ENCODE measurements at places on chromosomes 6 and 20.

DNA sequence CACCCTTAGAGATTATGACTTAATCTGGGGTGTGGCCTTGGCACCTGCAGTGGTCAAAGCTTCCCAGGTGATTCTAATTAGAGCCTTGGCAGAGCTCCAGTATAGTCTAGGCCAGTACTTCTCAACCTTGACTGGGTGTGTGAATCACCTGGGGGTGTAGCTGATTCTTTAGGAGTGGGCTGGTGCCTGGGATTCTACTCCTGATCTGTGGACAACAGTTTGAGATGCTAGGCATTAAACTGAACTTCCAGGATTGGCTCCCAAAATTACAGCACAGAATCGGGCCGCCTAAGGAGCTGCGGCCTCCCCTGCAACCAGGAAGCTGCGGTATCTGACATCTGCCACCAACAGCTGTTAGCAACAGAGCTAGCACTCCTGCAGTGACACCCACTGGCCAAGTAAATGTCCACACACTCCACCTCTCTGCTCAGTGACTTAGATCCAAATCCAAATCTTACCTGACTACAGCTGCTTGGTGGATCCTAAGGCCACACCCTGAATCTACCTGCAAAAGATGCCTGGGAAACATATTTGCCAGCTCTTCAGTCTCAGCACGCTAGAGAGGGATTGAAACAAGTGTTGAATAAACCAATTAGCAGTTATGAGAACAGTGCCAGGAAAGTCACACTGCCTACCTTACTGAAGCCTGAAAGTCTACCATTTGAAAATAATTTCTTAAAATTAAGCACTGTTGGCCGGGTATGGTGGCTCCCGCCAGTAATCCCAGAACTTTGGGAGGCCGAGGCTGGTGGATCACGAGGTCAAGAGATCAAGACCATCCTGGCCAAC lies 126.7 kb downstream of the UNC5CL start:
- no peak for DNase-seq

- DNase-seq = no peak
These were observed 545.6 kb downstream of the BMP2 start for GRCh38 chr20:7313047-7313446.

DNA sequence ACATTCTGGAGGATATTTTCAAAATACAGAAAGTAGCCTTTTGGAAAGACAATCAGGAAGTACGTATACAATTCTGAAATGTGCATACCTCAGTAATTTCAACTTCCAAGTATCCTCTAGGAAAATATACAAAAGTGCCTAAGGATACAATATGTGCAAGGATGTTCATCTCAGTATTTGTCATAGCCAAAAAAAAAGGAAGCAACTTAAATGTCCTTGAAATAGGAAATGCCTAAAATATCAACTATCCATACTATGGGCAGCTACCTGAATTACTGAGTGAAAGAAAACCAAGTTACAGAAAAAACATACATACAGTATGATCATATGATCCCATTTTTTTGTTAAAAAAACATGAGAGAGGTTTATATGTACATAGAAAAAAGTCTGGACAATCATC lies 1.5 kb downstream of the PPIL1 start:
- DNase-seq = no peak

GRCh38 chr6:168730931-168731716 lies 290.1 kb downstream of the SMOC2 start:
- DNase-seq = no peak

DNA sequence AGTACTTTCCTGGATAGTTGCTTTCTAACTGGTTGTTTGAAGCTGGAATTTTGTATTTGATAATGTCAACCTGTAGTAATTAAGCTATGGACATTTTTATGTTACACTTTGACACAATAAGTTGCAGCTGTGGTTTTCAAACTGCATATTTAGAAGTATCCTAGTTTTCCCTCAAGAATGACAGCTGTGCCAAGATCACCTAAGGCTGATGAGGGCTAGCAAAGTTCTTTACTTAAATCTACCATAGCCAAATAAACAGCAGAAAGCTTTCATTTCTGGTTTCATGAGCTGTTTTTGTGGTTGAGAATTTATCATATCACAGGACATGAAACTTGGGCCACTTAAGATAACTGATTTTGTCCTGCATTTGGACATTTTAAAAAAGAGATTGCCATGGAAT lies 30.6 kb downstream of the FAM229B start:
- no peak for DNase-seq

DNA sequence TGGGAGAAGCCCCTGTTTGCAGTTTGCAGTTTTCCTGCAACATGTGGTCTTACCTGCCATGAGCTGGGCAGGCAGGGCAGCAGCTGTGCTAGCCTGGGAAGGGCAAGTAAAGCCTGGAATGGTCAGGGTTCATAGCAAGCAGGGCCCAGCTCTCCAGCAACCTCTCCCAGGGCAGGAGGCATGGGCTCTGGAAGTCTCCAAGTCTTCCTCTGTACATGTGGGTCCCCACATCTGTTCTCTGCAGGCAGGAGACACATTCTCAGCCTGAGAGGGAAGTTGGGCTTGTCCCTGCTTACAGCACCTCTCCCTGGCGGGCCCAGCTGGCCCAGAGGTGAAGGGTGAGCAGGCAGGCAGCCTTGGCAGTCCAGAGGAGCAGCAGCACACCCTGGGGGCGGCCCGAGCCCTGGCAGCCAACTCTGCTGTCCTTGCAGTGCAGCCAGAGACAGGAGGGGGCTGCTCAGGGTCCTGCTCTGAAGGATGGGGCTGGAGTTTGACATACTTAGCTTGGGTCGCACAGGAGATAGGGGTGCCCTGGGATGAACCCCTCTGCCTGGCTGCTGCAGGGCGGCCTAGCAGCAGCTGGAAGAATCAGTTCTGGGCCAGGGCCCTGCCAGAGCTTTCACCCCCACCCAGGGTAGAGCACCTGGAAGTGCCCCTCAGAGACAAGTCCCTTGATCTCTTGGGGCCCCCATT lies 176.0 kb downstream of the MRPL14 start:
- DNase-seq = no peak

GRCh38 chr20:6439737-6440442 lies 317.1 kb upstream of the FERMT1 start:
- DNase-seq = no peak

DNA sequence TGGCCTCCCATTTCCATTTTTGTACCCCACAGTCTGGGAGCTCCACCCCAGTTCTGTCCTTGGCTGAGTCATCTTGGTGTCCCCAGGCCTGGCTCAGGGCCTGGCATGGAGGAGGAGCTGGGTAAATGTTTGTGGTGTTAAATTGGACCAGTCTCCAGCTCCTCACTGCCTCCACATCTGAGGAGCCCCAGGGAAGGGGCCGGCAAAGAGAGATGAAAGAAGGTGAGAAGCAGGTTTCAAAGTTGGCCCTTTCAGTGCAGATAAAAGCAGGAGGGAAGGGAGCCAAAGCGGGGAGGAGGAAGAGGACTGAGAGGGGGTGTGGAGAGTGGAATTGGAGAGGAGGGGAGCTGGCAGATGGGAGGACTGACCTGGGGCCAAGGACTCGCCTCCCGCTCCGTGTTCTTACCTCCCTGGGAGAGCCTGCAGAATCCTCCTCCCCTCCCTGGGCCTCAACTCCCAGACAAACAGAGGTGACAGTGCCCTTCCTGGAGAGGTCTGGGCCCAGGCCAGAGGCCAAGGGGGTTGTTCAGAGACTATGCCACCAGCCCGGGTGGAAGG lies 89.0 kb downstream of the CD40 start:
- no peak for DNase-seq
